Iris pigment epithelial cell (primary cell): ENCODE measurements at places on chromosomes 7 and 10.
A peak's percentile ranks its signal among the peaks of the same experiment; 100 is the strongest.

- DNase-seq: peak; percentile 50
Measured at GRCh38 chr7:85023066-85023712, 163.7 kb downstream of the SEMA3D start.

DNA sequence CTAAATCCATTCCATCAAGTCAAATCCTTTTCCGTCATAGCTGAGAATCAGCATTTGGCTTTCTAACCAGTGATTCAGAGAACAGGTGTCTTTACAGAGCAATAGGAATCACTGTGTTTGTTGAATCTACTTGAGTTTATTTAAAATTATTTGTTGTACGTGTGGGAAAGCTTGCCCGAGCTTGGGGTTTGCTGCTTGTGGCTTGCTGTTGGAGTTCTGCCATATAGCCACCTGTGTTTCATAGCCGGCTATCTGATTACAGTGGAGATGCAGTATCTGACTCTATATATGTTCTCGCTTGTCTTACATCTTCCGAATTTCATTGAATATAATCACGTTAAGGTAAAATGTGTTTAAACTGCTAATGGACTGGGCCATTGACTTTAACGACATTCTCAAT lies 274.3 kb upstream of the MKI67 start:
- DNase-seq: no peak

- DNase-seq: peak; percentile 97
Measured at GRCh38 chr7:41029072-41029499, 673.8 kb downstream of the INHBA start.

- no peak for DNase-seq
Measured at GRCh38 chr7:15128716-15129115, 226.2 kb upstream of the DGKB start.

GRCh38 chr7:33720870-33721269 lies 184.5 kb upstream of the BMPER start:
- DNase-seq: no peak

GRCh38 chr7:117759950-117760640 lies 113.1 kb downstream of the CTTNBP2 start:
- DNase-seq: peak; percentile 16
